A172 (cell line): ENCODE measurements at places on chromosomes 13 and 19. TPM values are rescaled to one million over a fixed set of nuclear protein-coding genes. Genes with fewer than 3 reads are reported as not detected.
A peak's percentile ranks its signal among the peaks of the same experiment; 100 is the strongest.

Gene ACER1
- not detected in 2 replicates for total RNA-seq

Gene RNF113B
- not detected in 2 replicates for total RNA-seq

GRCh38 chr19:18336121-18336520 is 4.3 kb upstream of the PGPEP1 start:
- DNase-seq = no peak

GRCh38 chr19:4361152-4362046 is 18.0 kb downstream of the MPND start:
- peak; percentile 96 for DNase-seq

GRCh38 chr13:46831588-46832194 is 34.7 kb upstream of the ESD start:
- DNase-seq = peak; percentile 29

Gene C19orf85
- total RNA-seq = 0.07 TPM in 1 of 2 replicates, not detected in the other

Gene TDRD12
- 0.05 and 0.07 TPM in 2 replicates for total RNA-seq

Gene BLOC1S3
- total RNA-seq = 0.19 and 4.7 TPM in 2 replicates

GRCh38 chr13:29543230-29544215 is 52.0 kb downstream of the SLC7A1 start:
- no peak for DNase-seq
